ENCODE measurements at places on chromosomes 7 and 10.

GRCh38 chr7:91165006-91165845, 99.0 kb upstream of the FZD1 start:
- DNase-seq, result no peak

GRCh38 chr7:2728316-2729030, 40.5 kb downstream of the AMZ1 start:
- DNase-seq, result no peak

- peak; percentile 91 for DNase-seq
These were observed 982 bp downstream of the COBL start for GRCh38 chr7:51315393-51316261.

GRCh38 chr7:7664291-7664690, 23.7 kb downstream of the UMAD1 start:
- DNase-seq, result no peak

DNA sequence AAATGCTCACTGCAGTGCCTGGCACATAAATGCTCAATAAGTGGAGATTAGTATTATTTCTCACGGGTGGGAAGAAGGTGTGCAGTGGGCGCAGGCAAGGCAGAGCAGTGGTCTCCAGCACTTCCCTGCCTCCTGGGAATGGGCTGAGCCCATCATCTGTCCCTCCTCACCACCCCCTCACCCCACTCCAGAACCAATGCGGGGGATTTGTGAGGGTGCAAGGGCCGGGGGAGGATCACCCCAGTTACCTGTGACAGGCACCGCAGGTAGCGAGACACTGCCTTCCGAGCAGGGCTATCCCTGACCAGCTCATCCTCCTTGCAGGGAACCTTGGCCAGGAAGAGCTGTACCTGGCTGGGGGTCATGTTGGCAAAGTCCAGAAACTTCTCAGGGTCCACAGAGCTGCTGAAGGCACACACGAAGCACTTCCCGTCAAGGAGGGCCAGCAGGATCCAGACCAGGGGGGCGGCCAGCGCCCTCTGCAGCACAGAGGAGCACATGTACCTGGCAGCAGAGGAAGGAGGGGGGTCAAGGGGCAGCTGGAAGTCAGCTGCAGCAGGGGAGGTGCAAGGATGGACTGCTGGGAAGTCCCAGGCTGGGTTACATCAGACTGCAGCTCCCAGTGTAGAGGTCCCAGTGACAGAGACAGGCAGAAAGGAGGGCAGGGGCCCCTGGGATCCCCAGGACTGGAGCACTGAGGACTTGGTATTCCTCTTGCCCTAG, 2.8 kb downstream of the CALHM3 start:
- no peak for DNase-seq

DNA sequence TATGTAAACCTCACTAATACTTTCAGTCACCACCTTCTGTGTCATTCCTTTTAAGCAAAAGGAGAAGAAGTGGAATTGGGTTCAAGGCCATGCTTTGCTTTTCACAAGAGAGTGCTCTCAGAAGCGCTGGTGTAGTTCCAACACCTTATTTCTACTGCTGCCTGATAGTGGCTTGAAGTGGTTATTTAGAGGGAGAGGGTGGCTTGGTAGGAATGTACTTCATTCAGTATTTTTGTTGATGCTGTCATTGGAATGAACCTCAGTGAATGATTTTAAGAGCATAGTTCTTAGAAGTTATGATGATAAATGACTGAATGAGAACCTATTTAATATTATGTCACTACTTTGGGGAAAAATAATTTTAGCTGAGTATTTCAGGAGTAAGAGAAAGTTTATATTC, 396.7 kb downstream of the EXOC4 start:
- DNase-seq, result no peak

GRCh38 chr7:1045069-1046063, 1.0 kb downstream of the GPR146 start:
- DNase-seq, result no peak

GRCh38 chr10:104281694-104282093, 12.7 kb downstream of the GSTO2 start:
- no peak for DNase-seq

- DNase-seq, result no peak
These were observed 54.0 kb downstream of the MALSU1 start for GRCh38 chr7:23353172-23353571.

DNA sequence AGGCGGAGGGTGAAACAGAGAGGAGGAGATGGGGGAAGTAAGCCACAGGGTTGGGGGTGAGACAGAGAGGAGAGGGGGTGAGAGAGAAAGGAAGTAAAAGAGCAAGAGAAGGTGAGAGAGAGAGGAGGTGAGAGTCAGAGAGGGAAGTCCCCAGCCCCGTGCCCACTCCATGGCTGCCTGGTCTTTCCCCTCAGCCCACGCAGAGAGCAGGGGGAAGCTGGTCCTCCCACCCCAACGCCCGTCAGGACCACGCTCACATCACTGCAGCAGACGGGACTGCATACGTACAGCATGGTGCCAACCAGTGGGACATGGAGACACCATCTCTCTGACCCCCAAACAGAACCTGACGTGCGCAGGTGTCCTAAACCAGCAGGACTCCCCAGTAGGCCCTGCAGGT, 12.1 kb upstream of the PDGFA start:
- no peak for DNase-seq

DNA sequence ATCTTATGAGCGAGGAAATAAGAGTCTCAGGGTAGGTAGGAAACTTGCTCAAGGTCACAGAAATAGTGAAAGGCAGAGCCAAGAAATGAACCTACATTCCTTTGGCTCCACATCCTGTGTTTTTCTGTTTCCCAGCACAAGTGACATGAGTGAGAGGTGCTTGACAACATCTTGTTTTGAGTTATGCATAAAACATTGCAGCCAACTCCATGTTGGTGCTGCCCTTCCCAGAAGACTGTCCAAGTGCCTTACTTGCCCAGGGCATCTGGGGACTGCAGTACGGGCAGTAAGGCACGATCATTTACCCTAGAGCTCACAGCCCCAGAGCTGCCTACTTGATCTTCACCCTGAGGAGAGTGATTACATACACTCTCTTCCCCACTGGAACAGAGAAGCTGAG, 148.8 kb downstream of the NOC3L start:
- no peak for DNase-seq

DNA sequence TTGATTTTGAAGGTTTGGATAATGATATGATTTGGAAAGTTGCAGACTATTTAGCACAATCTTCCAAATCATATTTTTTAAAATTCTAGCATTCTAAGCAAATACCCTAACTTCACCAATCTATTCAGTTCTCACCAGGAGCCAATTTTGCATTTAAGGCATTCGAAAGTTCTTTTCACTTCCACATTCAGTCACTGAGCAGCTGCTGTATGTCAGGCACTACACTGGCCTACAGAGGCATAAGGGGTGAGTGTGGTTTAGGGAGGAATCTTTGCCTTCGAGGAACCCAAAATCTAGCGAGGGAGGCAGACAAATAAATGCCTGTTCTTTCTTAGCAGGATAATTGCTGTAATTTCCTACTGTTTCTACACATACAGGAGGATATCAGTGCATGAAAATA, 10.7 kb upstream of the UCN3 start:
- DNase-seq, result no peak

DNA sequence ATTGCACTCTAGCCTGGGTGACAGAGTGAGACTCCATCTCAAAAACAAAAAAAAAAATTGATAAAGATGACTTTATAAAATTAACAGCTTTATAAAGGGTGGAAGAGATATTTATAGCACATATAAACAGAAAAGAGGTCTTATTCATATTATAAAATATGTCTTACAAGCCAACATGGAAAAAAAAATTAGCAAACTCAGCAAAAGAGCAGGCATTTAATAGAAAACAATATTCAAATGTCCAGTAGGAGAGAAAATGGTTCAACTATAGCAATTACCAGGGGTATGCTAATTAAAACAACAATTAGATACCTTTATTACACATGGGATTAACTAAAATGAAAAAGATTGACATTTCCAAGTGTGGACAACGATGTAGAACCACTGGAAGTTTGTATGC, 929.1 kb downstream of the REEP3 start:
- no peak for DNase-seq

- DNase-seq, result no peak
These were observed 175.7 kb upstream of the AUTS2 start for GRCh38 chr7:69422574-69422985.

GRCh38 chr10:47040681-47041080, 129.5 kb downstream of the PTPN20 start:
- DNase-seq, result no peak

DNA sequence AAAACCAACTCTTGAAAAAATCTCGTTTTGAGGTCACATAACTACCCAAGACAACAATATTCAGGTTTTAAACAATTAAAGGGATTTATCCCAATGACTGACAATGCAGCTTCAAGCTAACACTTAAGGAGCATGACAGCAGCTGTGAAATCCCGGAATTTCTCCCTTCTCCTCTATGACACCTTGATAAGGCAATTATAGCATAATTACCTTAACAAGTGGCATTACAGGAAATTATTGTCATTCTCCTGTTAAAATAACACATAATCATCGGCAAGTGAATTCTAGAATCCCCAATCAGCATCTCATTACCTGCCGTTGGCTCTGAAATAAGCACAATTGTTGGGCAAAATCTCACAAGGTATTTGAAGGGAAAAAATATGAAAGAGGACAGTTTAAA, 417.0 kb upstream of the PFKP start:
- DNase-seq, result no peak

- DNase-seq, result no peak
These were observed 5.7 kb downstream of the PPIF start for GRCh38 chr10:79353000-79353406.

GRCh38 chr7:75969182-75969581, 25.2 kb downstream of the TMEM120A start:
- no peak for DNase-seq
